CD4-positive, alpha-beta T cell treated with Interleukin-17A for 1 hour (primary cell): ENCODE measurements at places on chromosomes 5 and 9.

- no peak for DNase-seq
Measured at GRCh38 chr5:10876006-10876744, 115.1 kb upstream of the DAP start.

DNA sequence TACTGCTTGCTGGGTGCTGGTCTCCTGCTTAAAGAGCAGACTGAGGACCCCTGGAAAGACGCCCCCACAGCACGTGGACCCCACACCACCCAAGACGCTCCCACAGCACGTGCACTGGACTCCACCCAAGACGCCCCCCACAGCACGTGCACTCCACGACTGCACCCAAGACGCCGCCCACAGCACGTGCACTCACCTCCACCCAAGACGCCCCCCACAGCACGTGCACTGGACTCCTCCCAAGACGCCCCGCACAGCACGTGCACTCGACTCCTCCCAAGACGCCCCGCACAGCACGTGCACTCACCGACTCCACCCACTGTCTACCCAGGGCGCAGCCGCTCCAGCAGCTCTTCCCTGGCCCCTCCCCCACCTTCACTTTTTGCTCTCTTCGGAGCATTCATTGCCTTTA lies 50.5 kb downstream of the EHMT1 start:
- no peak for DNase-seq

GRCh38 chr9:4756420-4756819 lies 15.4 kb upstream of the AK3 start:
- DNase-seq, result no peak

DNA sequence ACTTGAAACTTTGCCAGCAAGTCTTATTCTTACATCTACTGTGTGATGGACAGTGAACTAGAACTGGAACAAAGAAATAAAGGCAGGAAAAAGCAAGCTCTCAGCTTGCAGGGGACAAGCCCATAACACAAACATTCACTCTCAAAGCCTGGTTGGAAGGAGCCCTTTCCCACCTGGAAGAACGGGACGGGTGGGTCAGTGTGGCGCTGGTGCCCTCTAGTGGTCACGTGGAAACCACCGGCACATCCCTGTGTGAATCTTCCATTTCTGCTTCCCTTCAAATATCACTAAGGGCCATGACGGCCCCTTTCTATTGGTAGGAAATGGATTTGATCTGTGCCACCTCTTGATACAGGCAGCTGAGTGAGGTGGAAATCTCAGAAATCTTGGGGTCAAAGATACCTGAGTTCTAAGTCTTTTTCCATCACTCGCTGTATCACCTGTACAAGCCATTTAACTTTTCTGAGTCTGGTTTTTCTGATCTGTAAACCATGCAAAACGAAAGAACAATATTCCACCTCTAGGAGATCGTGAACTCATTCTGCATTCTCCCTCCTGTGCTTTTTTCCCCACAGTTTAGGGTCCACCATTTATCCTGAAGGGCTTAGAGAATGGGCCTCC lies 211.6 kb downstream of the MSX2 start:
- DNase-seq, result peak; percentile 10

DNA sequence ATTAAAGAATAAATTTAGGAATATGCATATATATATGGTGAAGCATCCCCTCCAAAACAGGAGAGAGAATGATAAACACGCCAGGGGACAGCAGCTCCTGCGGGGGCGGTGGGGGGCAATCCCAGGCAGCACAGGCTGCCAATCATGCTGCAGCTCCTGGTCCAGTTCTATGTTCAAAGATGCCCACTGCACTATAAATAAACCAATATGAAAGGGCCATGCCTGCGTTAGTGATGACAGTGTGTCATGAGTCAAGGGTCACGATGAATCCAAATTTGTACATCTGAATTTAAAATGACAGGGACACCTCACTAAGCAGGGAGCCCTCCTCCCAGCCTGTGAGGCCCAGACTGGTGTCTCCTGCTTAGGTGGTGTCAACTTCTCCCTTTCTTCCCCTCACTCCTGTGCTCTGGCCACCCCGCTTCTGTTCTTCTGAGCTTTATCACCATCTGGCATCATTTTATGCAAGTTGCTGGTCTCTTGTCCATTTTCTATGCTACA lies 153.9 kb downstream of the MED27 start:
- DNase-seq, result no peak
